ENCODE measurements at places on chromosomes 1 and 21.

- no peak for DNase-seq
These were observed 605.8 kb upstream of the ADAMTS5 start for GRCh38 chr21:27572696-27573095.

GRCh38 chr1:26493267-26493666 is 21.0 kb downstream of the HMGN2 start:
- no peak for DNase-seq

DNA sequence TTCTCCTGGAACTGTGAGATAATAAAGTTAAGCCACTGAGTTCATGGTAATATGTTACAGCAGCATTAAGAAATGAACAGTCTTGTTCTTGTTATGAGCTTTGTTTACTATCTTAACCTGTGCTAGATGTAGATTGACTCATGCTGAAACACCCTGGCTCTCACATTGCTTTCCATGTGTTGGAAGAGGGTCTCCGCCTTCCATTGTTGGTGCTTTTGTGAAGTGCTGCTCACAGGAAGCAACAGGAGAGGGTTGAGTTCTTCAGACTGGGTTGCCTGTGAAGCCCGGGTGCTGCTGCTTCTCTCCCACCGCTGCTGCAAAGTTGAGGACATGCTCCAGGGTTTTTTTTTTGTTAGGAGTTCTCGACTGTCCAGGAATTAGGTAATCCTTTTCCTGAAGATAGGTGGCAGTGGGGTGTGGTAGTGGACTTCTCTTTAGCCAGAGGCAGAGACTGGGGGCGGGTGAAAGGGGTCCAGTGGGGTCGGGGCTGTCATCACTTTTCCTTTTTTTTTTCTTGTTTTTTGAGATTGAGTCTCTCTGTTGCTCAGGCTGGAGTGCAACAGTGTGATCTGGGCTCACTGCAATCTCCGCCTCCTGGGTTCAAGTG is 28.7 kb upstream of the HMGN1 start:
- no peak for DNase-seq

DNA sequence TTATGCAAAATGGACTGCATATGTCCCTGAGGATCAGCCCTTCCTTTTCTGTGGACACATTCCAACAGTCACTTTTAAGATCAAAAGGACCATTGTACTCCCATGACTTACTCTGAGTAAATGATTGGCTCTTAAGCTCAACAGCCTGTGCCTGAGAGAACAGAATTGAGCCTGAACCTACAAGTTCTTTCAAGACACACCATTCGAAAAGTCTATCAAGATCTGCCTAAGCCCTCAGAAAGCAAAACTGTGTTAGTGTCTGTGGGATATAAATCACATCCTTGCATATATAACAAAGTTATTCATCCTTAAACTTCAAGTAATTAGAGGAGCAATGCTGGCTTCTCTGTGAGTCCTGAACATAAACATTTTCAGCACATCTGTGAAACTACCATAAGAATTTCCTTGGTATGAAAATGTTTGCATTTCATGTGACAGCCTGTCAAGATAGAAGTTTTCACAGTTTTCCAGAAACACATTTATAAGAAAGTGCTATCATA is 41.6 kb downstream of the PCNX2 start:
- no peak for DNase-seq

Measured in GM19239 (cell line).